Right cardiac atrium (tissue), 5 donors: ENCODE measurements at places on chromosomes 6 and 20.
A peak's percentile ranks its signal among the peaks of the same experiment; 100 is the strongest.

DNA sequence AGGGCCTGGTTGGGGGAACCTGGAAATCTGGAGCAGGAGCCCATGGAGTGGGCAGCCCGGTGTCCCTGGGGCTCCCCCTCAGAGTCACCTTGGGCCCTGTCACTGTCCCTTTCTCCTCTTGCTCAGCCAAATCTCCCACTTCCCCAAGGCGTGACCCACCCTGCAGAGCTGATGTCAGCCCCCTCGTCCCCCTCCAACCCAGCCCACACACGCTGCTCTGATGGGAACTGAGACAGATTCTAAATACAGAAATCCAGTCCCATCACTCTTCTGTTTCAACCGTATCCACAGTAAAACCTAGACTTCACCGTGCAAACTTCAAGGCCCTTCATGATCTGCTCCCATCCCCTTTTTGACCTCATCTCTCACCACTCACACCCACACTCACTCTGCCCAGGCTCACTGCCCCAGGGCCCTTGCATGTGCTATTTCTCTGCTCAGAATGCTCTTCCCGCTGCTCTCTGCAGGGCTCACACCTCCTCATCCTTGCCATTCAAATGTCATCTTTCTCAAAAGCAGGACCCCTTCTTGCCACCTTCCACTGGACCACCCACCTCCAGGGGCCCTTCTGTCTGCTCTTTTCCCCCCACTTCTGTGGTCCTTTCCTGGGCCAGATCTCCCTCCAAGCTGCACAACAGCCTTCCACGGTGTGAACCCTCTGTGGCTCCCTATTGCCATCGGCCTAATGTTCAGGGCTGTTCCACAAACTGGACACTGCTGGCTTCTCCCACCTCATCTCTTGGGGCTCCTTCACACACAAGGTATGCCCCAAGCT is 16.6 kb downstream of the TGM2 start:
- peak; percentile 38 for DNase-seq

GRCh38 chr20:22394583-22394982 is 189.8 kb downstream of the FOXA2 start:
- no peak for DNase-seq

GRCh38 chr6:155212616-155213380 is 51.0 kb upstream of the CLDN20 start:
- no peak for DNase-seq

DNA sequence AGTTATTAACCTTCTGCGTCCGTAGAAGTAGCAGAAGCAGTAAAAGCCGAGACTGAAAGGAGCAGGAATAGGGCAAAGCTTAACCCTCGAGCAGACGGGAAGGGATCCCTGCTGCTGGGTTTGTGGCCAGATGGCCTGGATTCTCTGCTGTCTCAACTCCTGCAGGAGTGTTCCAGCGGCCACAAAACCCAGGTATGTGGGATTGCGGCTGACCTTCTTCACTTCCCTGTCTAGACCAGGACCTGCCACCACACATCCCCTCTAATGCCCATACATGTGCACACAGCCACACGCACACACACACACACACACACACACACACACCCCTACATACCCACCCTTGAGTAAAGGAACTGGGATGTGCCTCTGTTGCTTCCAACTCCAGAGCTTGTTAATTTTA is 33.1 kb upstream of the TNFRSF21 start:
- DNase-seq = no peak

- no peak for DNase-seq
Measured at GRCh38 chr6:161333410-161333809, 59.5 kb upstream of the AGPAT4 start.
